ENCODE measurements at places on chromosomes 11 and 22.

GRCh38 chr11:75437966-75438659 is 5.1 kb upstream of the KLHL35 start:
- no peak for DNase-seq

- DNase-seq, result no peak
Measured at GRCh38 chr11:12674571-12674935, 332 bp downstream of the TEAD1 start.

- DNase-seq, result no peak
Measured at GRCh38 chr22:25955323-25955722, 213.3 kb downstream of the MYO18B start.

GRCh38 chr11:121406291-121406690 is 45.8 kb upstream of the SORL1 start:
- no peak for DNase-seq

GRCh38 chr11:122833846-122834464 is 4.3 kb upstream of the CRTAM start:
- DNase-seq, result no peak

DNA sequence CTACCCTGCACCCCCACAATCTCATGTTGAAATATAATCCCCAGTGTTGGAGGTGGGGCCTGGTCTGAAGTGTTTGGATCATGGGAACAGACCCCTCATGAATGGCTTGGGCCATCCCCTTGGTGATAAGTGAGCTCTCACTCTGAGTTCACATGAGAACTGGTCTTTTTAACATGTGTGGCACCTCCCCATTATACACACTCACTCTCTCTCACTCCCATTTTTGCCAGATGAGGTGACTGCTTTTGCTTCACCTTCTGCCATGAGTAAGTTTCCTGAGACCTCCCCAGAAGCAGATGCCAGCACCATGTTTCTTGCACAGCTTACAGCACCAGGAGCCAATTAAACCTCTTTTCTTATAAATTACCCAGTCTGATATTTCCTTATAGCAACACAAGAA is 32.1 kb upstream of the DRD2 start:
- DNase-seq, result no peak

DNA sequence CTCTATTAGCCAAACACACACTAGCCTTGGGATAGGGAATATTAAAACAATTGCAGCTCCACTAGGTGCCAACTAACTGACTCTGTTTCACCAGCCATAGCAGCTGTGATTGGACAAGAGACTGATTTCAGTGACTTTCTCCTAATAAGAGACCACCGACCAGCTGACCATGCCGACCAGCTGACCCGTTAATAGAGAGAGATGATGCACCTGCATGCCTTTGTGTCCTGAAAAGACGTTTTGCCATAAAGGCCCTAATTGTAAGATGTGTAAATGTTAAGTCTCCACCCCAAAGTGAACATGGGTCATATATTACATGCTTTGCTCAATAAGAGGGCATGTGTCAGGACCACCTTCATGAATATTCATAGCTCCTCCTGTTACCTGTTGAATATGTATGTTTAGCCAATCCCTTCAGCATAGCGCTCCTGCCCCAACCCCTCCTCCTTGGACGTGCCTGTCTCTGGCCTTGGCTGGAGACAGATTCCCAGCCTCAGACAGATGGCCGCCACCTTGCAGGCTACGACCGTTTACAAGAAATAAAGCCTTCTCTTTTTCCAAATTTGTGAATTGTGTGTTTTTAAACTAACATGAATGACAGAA is 1.3 kb upstream of the NADSYN1 start:
- no peak for DNase-seq

DNA sequence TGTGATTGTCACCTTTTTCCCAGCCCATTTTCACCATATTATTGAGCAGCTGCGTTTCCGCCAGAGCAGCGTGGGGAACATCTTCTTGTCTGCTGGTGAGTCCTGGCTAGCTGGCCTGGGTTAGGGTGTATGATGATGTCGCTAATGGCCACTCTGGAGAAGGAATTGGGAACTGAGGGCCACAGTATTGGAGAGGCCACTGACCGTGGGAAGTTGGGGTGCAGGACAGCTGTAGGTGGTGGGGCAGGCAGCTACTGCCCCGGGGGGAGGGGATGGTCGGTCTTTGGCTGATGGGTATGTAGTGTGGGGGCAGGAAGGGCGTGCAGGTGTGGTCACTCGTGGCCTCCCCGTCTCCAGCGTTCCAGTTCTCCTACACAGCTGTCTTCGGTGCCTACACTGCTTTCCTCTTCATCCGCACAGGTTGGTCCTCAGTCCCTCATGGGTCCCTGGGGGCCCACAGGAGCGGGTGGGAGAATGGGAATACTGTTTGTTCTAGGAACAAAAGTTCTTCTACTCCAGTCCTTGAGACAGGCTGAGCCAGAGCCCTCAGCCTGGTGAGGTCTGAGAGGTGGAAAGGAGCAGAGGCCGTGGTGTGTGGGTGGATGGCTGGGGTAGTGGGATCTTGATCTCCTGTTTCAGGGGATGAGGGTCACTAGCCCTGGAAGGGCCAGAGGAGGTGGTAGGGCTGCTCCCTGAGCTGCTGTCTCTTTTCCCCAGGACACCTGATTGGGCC is 2.1 kb downstream of the RCE1 start:
- DNase-seq, result no peak

DNA sequence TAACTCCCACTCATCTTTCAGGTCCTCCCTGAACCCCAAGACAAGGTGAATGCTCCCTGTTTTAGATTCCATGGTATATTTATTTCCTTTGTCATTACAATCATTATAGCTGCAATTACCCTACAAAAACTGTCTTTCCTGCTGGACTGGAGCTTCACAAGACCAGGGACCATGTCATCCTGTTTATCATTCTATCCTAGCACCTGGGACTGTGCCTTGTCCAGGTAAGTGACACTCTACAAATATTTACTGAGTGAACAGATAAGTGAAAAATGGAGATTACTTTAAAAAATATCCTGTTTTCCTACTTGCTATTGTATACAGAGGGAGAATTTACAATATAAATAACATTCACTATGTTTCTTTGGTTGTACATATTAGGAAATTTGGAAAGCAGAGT is 22.5 kb upstream of the ELF5 start:
- no peak for DNase-seq

- no peak for DNase-seq
Measured at GRCh38 chr22:20843501-20843900, 15.1 kb downstream of the PI4KA start.

- no peak for DNase-seq
Measured at GRCh38 chr11:130721023-130721681, 195.1 kb downstream of the SNX19 start.

DNA sequence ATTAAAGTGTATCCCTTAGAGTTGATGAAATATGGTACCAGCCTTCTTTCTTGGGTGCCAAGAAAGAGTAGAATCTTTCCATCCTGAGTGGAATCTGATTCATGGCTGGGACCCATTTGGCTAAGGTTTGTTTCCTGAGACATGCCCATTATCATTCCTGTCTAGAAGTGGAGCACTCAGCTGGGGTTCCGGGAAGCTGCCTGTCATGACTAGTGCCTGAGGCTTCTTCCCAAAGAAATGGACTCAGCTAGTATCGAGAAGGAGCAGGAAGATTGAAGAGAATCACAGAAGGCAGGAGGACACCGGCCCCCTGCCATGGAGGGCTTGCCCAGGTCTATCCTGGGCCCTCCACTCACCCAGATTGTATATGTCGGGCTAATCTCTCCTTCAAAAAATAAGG is 57.6 kb downstream of the KREMEN1 start:
- DNase-seq, result no peak

- DNase-seq, result no peak
Measured at GRCh38 chr11:6614446-6614845, 2.4 kb upstream of the TAF10 start.

DNA sequence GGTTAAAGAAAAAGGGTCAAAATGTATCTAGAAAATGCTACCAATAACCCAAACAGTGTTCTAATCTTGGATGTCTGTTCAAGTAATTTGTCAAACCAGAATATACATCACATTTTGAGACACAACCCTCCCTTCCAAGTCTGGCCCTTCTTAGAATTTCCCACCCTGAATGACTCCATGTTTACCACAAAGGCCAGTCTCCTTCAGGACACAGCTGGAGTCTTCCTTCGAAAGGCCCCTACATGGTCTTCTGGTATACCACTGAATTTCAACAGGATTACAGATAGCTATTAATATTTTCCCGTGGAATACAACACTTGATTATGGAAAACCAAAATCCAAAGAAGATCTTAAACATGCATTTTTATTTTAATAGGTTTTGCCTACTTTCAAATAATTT is 10.2 kb downstream of the CCDC34 start:
- no peak for DNase-seq

- no peak for DNase-seq
Measured at GRCh38 chr11:110762590-110762989, 50.4 kb upstream of the ARHGAP20 start.

DNA sequence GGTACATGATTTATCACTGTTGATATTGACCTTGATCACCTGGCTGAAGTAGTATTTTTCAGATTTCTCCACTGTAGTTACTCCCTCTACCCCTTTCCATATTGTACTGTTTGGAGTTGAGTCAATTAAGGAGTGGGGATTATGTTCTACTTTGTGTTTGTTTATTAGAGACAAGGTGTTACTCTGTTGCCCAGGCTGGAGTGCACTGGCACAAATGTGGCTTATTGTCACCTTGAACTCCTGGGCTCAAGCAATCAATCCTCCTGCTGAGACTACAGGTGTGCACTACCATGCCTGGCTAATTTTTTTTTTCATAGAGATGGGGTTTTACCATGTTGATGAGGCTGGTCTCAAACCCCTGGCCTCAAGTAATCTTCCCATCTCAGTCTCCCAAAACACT is 85.3 kb upstream of the CCDC90B start:
- no peak for DNase-seq

DNA sequence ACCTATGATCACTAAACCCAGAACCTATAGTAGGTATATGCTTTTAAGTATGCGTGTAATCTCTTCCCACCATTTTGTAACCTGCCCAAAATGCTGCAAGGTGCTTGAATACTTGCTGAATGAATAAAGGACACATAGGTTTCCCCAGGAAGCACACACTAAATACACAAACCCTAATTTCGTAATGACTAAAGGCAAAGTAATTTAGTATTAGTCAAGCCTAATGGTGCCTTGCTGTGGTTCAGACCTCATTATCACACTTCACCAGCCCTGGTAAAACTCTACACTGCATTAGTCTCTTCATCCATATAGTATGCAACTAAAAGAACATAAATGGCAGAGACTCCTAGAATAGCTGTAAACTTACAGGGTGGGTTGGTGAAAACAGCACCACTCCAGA is 289.0 kb upstream of the PITPNB start:
- no peak for DNase-seq

- no peak for DNase-seq
Measured at GRCh38 chr11:120032766-120033390, 105.0 kb downstream of the TRIM29 start.

DNA sequence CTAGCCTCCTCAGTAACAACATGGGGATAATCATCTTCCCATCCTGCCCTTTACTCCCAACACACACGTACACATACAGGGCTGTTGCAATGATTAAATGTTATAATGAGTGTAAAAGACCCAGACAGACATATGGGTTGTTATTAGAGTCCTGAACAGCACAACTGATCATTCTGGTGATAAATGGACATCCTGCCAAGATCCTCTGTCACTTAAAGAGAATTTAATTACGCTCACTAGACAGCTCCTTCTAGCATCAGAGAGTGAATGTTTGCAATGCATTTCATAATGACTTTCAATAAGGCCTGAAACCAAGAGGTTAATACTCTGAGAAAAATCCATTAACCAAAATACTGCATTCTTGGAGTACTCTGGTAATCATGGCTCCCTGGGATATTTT is 115.8 kb downstream of the KCNC1 start:
- DNase-seq, result no peak

DNA sequence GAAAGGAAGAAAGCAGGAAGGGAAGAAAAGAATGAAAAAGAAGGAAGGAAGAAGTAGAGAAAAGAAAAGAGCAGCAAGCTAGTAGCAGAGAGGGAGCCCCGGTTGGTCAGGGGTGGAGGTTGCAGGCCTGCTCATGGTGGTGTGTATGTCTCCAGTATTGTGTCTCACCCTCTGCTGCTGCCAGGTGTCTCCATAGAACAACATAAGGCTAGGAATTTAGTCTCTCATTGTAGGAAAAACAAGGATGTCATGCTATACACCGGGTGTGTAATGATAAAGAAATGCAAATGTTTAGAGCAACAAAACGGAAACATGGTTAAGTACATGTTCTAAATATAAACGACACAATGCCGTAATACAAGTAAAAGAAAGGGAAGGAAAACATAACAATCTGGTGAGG is 342.5 kb downstream of the NTM start:
- no peak for DNase-seq

- no peak for DNase-seq
Measured at GRCh38 chr11:8758619-8759169, 76.1 kb downstream of the RPL27A start.

DNA sequence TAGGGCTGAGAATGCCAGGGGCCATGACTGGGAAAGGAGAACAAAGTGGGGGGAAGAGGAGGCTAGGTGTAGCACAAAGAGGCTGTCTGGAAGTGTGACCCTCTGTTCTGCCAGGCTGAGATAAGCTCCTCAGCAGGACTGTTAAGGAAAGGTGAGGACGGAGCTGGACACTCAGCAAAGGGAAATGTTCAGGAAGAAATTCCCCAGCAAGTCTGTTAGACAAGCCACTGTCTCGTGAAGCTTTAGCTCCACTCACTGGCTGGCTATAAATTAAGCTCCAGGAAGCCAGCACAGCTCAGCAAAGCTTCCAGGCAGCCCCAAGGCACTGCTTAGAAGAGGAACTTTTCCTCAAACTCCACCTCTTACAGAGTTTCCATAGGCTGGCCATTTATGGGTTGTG is 181.2 kb upstream of the API5 start:
- DNase-seq, result no peak

- DNase-seq, result no peak
Measured at GRCh38 chr11:57497303-57498247, 17.9 kb downstream of the SLC43A1 start.

DNA sequence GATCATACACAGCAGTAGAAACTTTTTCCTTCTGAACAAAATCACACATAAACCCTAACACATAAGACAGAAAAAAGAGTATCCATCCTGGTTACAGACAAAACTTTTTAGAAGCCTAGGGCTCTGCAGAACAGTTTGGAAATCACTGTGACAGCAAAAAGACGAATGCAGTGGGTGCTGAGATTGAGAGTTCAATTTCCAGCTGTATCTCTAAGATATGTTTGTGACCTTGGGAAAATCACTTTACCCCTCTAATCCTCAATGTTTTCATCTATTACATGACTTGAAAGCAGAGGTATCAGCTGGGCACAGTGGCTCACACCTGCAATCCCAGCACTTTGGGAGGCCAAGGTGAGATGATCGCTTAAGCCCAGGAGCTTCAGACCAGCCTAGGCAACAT is 128.5 kb downstream of the SIK3 start:
- no peak for DNase-seq

GRCh38 chr22:36224245-36224644 is 15.1 kb downstream of the APOL2 start:
- no peak for DNase-seq

GRCh38 chr11:119504371-119504770 is 81.4 kb upstream of the THY1 start:
- DNase-seq, result no peak

Measured in stimulated activated CD4-positive, alpha-beta T cell treated with anti-CD3 and anti-CD28 coated beads, Interleukin-4, amount 100 ng/mL, for 24 hours (primary cell).